ENCODE measurements at places on chromosomes 3 and 15. TPM values are rescaled to one million over a fixed set of nuclear protein-coding genes. Genes with fewer than 3 reads are reported as not detected.

LSMEM2 gene
- not detected for total RNA-seq

SLC24A5 gene
- total RNA-seq, result not detected

FYTTD1 gene
- 19.1 TPM for total RNA-seq

POPDC2 gene
- total RNA-seq, result 0.65 TPM

COL6A6 gene
- not detected for total RNA-seq

IRAK2 gene
- total RNA-seq, result 6.1 TPM

CHRNA3 gene
- total RNA-seq, result 0.09 TPM

DNAH12 gene
- total RNA-seq, result not detected
